GM12864 (cell line): ENCODE measurements at places on chromosomes 16 and 17.

DNA sequence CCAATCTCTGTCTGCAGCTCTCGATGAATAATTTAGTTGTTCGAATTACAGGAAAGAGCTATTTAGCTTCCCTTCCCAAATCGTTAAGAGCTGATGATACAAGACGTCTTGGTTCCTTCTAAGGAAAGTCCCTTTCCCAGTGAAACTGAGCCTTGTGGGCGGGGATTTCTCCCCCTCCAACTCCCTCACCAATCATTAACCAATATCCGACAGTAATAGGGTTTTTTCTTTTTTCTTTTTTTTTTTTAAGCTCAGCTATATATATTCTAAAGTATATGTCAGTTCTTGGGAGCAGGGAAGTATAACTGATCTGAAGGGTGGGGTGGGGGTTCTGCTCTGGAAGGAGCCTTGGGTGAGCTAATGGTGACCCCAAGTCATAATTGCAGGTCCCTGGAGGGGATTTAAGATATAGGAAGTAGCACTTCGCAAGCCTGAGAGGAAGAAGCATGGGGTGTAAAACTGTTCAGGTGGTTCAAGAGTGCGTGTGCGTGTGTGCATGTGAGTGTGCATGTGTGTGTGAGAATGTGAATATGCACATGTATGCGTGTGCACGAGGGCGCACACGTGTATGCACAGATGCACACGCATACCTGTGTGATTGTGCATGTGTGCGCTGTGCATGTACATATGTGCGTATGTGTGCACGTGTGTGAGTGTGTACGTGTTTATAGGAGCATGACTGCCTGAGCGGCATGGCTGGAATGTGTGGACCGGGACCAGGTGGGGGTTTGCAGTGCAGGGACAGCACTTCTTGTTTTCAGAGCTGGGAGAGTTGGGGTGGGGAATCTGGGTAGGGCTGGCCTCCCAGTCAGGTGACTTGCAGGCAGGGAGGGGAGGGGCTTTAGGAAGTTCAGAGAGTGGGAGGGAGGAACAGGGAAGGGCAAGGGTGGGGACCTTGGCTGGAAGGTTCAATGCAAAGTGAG is 42.7 kb downstream of the SOCS3 start:
- DNase-seq, result no peak

DNA sequence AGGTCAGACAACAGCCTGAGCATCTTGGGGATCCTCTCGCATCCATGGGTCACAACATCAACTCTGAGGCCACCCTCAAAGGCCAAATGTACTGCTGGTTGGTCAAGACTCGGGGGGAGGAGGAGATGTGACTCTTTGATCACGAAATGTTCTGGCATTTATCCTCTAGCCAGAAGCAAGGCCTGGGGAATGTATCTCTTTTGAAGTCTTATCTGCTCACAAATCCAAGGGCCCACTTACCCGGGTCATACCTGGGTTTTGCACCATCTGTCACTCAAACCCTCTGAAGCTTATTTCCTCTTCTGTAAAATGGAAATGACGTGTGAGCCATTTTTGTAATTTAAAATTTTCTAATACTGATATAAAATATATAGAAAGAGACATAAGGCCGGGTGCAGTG is 13.2 kb downstream of the CA7 start:
- DNase-seq, result no peak

GRCh38 chr17:44402564-44403172 is 13.2 kb upstream of the ITGA2B start:
- DNase-seq, result peak; percentile 60

- no peak for DNase-seq
Measured at GRCh38 chr16:48507886-48508285, 102.1 kb downstream of the N4BP1 start.

GRCh38 chr17:29341726-29342125 is 47.8 kb upstream of the NUFIP2 start:
- no peak for DNase-seq

DNA sequence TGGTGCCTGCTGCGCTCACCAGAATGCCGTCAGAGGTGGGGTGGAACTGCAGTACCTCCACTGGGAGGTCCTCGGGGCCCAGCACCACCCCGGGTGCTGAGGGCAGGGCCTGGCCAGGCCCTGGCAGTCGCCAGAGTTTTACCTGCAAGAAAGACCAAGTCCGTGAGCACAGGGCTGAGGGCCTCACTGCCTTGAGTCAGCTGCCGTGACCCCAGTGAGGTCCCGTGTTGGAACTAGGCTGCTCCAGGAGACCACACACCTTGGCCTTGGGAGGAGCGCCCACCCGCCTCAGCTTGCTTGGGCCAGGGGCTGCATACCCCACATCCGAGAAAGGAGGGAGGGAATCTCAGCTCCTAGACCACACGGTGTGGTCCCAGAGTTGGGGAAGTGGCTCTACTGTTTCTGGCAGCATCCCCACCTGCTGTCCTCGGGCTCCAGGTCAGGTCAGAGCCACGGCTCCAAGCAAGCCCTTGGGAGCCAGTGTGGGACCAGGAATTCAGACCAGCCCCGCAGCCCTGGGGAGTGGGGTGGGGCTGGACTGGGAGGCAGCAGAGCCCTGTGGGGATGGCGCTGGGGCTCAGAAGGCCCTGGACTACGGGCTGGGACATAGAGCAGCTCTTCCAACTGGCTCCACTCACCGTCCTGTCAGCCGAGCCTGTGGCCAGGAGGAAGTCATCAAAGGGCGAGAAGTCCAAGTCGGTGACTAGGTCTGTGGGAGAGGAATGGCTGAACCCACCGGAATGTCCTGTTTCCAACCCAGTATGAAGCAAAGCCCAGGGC is 8.7 kb downstream of the CORO7 start:
- DNase-seq, result no peak

- no peak for DNase-seq
Measured at GRCh38 chr17:82674656-82675475, 23.6 kb downstream of the RAB40B start.

DNA sequence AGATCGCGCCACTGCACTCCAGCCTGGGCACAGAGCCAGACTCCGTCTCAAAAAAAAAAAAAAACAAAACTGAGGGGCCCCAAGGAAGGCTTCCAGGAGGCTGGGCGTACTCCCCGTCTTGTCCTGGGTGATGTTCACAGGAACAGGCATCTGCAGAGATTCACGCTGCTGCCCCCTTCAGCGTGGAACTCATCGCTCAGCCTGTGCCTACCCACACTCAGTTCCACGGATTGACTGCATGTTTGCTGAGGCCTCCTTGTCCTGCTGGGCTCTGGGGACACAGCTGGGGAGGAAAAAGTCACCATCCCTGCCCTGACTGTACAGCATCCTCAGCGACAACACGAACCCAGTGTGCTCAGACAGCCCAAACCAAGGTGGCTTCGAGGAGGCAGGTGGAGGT is 12.9 kb upstream of the OSGIN1 start:
- no peak for DNase-seq

DNA sequence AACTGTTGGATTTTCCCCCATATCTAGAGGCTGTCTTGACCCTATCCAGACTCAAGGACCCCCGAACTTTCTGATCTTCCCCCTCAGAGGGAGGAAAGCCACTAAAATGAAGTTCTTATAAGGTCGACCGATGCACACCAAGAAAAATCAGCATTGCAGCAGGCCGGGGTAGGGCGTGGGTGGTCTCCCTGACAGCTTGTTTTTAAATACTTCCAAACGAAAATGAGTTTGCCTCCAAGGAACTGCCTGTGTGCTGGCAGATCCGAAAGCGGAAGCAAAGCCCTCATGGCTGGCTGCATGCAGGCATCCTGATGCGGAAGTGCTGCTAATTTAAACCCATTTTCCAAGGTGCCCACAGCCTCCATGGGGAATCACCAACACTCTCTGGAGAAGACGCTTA is 374.3 kb upstream of the XYLT1 start:
- no peak for DNase-seq

DNA sequence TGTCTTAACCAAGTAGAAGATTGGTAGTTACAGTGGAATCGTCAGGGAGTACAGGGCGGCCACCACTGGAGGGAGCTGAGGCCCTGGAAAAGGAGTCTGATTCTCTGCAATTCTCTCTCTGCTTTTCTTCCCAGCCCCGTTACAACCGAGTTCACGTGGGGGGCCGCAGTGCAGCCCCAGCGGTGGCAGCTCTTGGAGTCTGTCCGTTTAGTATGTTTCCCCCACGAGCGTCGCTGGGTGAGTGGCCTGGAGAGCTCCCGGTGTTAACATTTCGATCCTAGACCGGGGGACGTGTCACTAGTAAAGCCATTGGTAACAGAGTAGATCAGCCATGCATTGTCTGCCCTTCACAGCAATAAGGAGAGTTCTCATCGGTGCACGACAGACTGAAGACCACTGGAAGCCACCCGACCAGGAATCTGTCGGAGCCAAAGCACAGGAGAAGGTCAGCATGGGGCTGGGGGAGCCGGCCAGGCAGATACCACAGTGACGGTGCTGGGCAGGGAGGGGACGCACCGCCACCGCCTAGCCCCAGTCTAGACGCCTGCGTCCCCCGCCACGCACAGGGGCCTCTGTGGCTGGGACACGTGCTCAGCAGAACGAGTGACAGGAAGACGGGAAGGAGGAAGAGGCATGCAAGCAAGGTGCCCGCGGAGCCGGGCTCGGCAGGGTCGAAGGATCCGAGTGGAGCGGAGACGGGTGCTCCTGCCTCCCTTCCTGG is 15.7 kb downstream of the SLC16A3 start:
- no peak for DNase-seq

DNA sequence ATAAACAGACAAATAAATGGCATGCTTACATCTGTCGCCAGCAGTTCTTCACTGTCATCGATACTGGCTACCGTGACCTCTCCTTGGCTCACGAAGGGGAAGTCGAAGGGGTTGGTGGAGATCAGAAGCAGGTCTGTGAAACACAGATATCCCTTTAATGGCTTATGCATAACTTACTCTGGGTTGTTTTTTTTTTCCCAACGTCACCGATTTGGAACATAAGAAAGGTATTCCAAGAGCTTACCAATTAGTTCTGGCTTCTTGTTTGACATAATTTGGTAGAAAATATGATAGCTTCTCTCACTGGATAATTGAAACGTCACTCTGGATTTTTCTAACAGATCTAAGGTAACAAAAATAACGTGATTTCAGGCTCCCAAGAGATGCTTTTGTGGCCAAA is 18.2 kb downstream of the MYH13 start:
- no peak for DNase-seq

- no peak for DNase-seq
Measured at GRCh38 chr17:74235040-74235581, 21.7 kb downstream of the TTYH2 start.

DNA sequence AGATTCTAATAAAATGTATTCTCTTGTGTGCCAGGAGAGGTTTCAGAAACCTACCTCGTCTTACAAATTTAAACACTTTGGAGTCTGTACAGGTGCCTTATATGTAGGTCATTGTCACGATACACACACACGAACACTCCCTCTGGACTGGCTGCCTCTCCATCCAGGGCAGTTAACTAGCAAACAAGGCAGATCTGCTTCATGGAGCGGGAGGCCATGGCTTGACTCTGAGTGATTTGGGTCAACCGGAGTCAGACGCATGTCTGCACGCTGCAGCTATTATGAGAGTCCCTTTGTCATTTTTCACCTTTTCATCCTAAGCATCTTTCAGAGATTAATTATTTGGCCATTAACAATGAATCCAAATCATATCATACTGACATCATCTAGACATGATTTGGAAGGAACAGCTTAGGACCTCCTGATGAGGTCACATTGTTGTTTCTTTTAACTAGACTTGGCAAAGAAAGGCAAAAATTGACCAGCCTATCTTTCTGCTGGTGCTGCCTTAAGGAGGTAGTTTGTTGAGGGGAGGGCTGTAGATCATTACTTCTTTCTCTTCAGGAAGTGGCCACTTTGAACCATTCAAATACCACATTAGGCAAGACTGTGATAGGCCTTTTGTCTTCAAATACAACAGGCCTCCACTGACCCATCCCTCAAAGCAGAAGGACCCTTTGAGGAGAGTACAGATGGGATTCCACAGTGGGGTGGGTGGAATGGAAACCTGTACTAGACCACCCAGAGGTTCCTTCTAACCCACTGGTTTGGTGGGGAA is 58.9 kb downstream of the HLF start:
- no peak for DNase-seq

DNA sequence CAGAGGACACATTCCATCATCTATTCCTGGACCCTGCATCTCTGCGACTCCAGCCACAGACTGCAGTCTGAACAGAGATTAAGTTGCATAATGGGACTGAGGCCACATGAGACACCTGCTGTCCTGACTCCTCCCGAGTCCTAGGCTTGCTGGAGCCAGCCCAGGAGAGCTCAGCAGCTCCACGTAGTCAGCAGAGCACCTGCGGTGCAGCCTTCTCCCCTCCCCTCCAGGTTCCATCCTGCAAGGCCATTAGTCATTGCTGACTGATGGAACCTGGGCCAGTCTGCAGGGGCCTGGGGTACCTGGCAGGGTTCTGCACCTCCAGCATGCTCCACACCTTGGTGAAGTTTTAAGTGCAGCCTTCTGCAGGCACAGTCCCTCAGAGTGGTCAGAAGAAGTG is 76.7 kb downstream of the PLD6 start:
- DNase-seq, result no peak

DNA sequence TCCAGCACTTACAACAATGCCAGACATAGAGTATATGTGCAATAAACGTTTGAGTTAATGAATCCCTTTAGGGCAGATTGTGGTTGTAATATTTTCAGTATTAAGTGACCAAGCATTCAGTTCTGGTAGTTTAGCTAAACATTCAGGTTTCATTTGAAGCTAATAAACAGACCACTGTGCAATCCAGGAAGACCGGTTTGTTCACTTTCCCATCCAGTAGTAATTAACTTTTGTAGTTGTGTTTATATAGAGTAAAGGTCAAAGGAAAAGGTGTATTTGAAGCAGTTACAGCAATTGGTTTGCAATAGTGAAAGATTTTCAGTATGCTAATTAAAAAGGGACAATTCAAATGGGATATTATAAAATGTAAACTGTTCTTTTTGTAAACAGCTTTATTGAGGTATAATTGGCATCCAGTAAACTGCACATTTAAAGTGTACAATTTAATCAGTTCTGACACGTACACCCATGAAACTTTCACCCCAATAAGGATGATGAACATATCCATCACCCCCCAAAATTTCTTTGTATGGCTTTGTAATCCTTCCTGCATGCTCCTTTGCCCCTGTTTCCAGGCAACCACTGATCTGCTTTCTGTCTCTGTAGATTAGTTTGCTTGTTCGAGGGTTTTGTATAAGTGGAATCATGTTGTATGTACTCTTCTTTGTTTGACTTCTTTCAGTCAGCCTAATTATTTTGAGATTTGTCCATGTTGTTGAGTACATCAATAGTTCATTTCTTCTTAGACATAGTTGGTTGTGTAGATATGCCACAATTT is 26.3 kb downstream of the MRTFB start:
- no peak for DNase-seq
